Inflammatory macrophage treated with lipopolysaccharide for 1 hour (primary cell): ENCODE measurements at places on chromosomes 16 and 17.

GRCh38 chr16:22189473-22190080 is 16.5 kb upstream of the EEF2K start:
- no peak for DNase-seq

DNA sequence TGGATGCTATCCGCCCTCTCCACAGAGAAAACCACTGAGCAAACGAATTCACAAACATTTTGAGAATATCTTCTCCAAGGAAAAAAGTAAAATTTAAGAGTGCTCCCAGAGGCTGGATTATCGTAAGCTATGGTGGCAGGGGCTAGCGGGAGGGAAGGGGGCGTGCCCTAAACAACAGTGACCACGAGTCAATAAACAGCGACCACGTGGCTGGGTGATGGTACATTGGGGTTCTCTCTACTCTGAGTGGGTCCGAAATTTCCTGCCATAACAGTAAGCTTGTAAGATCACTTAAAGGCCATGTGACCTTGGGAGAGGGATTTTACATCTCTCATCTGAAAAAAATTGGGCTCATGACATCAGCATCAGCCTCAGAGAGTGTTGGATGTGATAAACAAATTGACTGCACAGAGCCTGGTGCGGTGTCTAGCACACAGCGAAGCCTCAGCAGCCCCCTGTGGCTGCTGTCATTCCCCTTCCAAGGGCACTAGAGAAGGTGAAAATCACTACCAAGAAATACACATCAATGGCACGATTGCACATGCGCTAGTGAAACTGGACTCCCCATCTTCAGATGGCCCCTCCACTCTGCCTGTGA is 213.2 kb downstream of the XYLT1 start:
- DNase-seq, result no peak

GRCh38 chr17:31748881-31749280 is 110.2 kb downstream of the COPRS start:
- DNase-seq, result no peak

DNA sequence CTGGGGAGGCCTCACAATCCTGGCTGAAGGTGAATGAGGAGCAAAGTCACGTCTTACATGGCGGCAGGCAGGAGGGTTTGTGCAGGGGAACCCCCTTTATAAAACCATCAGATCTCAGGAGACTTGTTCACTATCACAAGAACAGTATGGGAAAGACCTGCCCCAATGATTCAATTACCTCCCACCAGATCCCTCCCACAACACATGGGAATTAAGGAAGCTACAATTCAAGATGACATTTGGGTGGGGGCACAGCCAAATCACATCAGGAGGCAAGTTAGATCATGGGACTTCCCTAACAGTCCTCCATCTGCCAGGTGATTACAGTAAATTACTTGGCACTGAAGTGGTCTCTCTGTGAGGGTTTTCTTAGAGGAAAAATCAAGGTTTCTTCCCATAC is 5.3 kb downstream of the TMEM114 start:
- DNase-seq, result peak; percentile 51

DNA sequence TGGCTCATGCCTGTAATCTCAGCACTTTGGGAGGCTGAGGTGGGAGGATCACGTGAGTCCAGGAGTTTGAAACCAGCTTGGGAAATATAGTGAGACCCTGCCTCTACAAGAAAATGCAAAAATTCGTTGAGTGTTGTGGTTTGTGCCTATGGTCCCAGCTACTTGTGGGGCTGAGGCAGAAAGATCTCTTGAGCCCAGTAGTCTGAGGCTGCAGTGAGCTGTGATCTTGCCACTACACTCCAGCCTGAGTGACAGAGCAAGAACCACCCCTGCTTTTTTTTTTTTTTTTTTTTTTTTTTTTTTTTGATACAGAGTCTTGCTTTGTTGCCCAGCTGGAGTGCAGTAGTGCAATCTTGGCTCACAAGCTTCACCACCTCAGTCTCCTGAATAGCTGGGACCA is 34.0 kb downstream of the ITGB3 start:
- DNase-seq, result no peak

GRCh38 chr16:31229501-31229900 is 12.6 kb upstream of the PYDC1 start:
- DNase-seq, result no peak
